Mammary epithelial cell (primary cell): ENCODE measurements at places on chromosomes 16 and 17. TPM values are rescaled to one million over a fixed set of nuclear protein-coding genes. Genes with fewer than 3 reads are reported as not detected.

GRCh38 chr17:66947311-66947710 is 17.2 kb upstream of the CACNG4 start:
- DNase-seq = no peak

Gene MFAP4
- 0.33 TPM for total RNA-seq

Gene CDRT15
- total RNA-seq = not detected in 2 replicates

Gene GDPD1
- 1.8 and 1.9 TPM in 2 replicates for total RNA-seq

DNA sequence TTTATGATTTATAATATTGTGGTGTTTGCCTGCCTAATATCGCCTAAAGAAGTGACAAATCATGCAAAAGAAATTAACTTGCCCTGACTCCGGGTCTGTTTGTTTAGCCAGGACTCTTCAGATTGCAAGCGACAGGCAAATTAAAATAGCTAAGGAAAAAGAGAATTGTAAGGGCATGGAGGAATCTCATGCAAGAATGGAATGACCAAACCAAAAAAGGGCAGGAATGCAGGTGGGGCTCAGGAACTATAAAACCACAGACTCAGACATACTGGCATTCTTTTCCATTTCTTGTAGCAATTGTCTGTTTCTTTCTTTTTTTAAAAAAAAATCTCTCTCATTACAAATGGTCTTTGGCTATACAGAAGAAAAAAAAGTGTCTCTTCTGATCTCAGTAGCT is 188.1 kb upstream of the XYLT1 start:
- no peak for DNase-seq

- no peak for DNase-seq
These were observed 41.6 kb downstream of the CCDC42 start for GRCh38 chr17:8703001-8703400.

Gene CDYL2
- total RNA-seq = 3.2 TPM

Gene METRN
- total RNA-seq = 53.1 and 57.5 TPM in 2 replicates

GRCh38 chr16:85360323-85361277 is 248.3 kb upstream of the CIBAR2 start:
- peak; percentile 78 for DNase-seq

Gene OR3A3
- total RNA-seq = not detected

- peak; percentile 36 for DNase-seq
These were observed 1.4 kb downstream of the MPRIP start for GRCh38 chr17:17043461-17044271.

Gene PAM16
- 20.3 TPM for total RNA-seq

Gene GUCY2D
- not detected for total RNA-seq

Gene CBX2
- total RNA-seq = 0.67 TPM

- DNase-seq = no peak
These were observed 198.4 kb downstream of the SHISA9 start for GRCh38 chr16:13099822-13100221.

Gene MEOX1
- not detected in 2 replicates for total RNA-seq

DNA sequence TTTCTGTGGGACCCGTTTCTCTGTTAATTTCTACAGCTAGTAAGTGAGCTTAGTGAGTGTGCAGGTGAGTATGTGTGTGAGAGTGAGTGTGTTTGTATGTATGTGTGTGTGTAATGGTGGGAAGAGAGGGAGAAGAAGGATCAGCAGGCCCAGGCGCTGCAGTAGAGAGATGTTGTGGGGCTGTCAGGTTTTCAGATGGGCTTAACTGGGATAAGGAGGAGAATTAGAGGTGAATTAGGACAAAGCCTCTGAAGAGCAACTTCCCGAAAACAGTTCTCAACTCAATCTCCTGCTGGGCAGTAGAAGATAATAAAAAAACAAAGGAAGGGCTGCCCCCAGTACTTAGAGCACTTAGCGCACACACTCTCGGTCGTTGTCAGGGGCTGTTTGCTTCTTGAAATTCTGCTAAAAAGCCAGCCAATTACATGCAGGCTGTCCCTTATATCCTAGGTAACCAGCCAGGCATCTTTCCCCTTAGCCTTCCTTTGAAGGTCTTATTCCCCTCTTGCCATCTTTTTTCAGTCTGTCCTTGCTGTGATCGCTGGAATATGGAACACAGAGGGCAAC is 63.4 kb downstream of the CLEC16A start:
- no peak for DNase-seq

GRCh38 chr17:72985882-72986720 is 106.4 kb downstream of the SLC39A11 start:
- peak; percentile 58 for DNase-seq
